ENCODE measurements at places on chromosomes 12 and 14.
A peak's percentile ranks its signal among the peaks of the same experiment; 100 is the strongest.

GRCh38 chr12:62438098-62438692, 28.4 kb upstream of the MON2 start:
- DNase-seq: peak; percentile 39

GRCh38 chr12:19273482-19274330, 144.2 kb downstream of the PLEKHA5 start:
- DNase-seq: peak; percentile 98

DNA sequence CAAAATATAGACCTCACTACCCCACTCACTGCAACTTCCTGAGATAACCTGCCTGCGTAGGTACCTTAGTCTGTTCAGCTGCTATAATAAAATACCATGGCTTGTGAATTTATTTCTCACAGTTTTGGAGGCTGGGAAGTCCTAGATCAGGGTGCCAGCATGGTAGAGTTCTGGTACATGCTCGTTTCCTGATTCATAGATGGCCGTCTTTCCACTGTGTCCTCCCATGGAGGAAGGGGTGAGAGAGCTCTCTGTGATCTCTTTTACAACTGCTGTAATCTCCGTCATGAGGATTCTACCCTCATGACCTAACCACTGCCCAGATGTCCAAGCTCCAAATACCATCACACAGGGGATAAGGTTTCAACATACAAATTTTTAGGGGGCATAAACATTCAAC, 49.7 kb downstream of the KCNA1 start:
- no peak for DNase-seq

DNA sequence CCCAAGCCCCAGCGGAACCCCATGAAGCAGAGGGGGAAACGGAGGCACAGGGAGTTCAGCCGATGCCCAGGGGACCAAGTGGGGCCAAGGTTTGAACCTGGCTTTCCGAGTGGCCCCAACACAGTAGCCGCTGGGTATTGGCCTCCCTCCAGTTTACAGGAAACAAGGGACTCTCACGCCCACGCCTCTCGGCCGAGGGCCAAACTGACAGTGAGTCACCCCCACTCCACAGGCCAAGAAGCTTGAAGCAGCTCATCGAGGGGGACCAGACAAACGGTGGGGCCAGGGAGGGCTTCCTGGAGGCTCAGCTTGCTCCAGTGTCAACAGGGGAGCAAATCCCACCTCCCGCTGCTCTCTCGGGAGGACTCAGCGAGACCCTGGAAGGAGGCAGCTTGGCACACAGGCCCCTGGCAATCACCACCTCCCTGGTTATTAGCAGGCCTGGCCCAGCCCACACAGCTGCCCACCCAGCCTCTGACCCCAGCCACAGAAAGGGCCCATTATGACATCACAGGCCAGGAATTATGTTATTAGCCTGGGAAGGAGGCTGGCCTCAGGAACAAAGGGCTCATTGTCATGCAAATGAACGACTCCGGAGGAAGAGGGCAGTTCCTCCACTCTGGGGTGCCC, 54.6 kb downstream of the NCOR2 start:
- peak; percentile 94 for DNase-seq

- no peak for DNase-seq
These were observed 14.3 kb upstream of the TMEM229B start for GRCh38 chr14:67502867-67503266.

DNA sequence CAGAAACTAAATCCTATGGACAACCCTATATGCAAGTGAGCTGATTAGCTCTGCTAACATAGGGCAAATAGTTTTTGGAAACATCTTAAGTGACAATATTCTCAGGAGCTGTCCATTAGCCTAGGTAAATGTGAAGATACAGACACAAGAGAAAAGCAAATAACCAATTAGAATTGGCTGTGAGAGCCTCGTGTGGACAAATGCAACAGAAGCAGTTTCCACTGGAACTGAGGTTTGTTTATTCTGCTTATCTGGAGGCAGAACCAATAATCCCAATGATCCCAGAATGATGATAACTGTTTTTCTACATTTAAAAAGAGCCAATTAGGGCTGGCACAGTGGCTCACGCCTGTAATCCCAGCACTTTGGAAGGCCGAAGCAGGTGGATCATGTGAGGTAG, 43.2 kb upstream of the YAF2 start:
- no peak for DNase-seq

- DNase-seq: no peak
These were observed 637.0 kb upstream of the TBX3 start for GRCh38 chr12:115320967-115321366.

DNA sequence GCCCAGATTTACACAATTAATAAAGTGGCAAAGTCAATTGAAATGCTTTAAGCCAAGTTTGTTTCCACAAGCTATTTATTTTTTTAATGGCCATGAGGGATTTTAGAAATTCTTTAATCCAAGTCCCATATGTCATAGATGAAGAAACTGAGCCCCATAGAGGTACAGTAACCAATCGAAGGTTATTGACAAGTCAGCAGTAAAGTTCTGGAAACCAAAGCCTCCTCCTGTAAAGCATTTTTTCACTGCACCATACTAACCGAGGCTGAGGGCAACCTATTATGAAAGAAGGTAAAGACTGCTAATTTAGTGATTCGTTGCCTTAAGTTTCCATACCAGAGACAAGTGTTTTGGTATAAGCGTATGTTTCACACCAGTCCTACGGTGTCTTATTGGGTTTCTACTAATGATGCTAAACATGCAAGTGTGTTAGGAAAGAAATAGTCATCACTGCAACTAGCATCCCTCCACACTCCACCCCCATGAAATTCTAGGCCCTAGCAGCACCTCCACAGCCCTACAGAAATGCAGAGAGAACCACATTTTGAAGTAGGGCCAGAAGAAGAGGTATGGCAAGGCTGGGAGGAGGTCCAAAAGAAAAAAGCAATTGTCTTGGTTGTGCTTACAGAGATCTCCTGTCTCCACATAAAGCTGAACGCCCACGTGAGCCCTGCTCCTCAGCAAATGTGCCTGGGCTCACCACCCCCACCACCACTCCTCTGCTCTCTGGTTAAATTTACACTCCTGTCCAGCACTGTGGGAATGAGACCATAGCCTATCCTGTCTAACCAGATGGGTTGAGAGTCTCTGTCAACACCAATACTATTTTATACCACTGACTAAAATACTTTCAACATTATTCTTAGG, 271.1 kb upstream of the G2E3 start:
- DNase-seq: no peak

- DNase-seq: no peak
These were observed 36.0 kb upstream of the GLIPR1 start for GRCh38 chr12:75444429-75445136.

- DNase-seq: no peak
These were observed 49.5 kb upstream of the DLK1 start for GRCh38 chr14:100677152-100677551.

DNA sequence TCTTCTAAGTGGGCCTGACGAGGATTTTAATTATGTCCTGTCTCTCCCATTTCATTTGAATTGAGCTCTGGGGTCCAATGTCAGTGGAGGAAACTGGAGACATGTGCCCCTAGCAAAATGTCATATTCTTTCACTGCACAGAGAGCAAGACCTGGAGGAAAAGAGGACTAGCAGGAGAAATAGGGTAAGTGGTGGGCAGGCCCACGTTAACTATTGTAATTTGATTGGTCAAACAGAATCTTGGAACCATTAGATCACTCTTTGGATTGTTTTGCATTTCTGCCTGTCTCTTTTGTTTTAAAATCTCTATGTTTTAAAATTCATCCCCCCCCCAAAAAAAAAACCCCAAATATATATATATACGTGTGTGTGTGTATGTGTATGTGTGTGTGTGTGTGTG, 113.9 kb upstream of the PELI2 start:
- DNase-seq: no peak

- no peak for DNase-seq
These were observed 1.5 kb upstream of the ZBTB42 start for GRCh38 chr14:104799244-104800014.

DNA sequence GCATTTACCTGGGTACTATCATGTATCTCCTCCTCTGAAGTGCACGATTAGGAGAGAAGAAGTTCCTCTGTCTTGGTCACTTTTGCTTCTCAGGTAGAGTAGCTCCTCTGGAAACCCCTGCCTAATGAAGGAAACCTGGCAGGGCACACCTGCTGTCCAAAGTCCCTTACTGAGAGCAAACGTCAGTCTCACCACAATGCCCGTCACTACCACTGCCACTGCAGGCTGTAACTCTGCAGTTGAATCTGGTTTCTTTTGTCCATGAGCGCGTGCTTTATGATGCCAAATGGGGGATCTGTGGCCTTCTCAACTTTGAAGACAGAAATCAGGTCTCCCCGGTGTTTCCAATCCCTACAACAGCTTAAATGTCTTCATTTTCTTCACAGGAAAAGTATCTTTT, 1068.6 kb downstream of the BCL11B start:
- DNase-seq: no peak

GRCh38 chr12:55733021-55733555, 4.3 kb upstream of the CD63 start:
- DNase-seq: no peak

DNA sequence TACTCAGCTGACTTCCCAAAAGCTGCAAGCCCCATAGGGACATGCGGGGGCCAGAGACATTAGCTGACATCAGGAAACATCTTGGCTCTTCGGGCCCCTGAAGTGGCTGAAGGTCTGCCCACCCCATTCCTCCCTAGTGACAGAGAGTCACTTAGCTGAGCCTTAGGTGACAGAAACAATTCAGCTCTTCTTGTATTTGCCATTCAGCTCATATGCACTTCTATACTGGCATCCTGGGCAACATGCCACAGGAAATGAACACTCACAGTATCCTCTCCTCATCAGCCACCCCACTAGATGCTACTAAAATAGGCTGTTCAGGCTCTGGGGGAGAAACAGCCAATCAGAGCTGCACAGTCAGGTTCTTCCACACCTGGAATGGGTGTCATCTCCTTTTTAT, 3.4 kb downstream of the DCTN2 start:
- DNase-seq: peak; percentile 11

GRCh38 chr14:105192866-105193731, 12.0 kb upstream of the NUDT14 start:
- DNase-seq: no peak

DNA sequence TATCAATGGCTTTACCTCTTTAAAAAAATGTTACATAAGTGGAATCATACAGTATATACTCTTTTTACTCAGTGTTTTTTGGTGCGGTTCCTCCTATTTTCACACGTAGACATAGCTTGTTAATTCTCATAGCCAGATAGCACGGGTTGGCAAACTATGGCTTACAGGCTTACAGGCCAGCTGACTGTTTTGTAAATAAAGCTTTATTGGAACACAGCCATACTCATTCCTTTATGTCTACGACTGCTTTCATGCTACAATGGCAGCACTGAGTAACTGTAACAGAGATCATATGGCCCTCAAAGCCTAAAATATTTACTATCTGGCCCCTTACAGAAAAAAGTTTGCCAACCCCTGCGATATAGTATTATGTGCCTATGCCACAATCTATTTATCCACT, 5.8 kb upstream of the DAAM1 start:
- DNase-seq: no peak

DNA sequence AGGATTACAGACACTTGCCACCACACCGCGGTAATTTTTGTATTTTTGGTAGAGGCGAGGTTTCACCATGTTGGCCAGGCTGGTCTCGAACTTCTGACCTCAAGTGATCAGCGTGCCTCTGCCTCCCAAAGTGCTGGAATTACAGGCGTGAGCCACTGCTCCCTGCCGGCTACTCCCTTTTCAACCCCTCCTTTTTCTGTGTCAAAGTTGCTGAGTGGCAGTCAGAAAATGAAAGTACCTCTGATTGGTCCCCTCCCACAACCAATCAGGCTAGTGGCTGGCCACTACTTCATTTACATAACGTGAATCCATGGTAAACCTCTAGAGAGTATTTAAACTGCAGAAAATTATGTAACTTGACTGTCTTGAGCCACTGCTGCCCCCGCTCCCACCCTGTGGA, 5.9 kb downstream of the RESF1 start:
- no peak for DNase-seq

- DNase-seq: no peak
These were observed 8.1 kb downstream of the TMEM179 start for GRCh38 chr14:104596451-104596918.

GRCh38 chr12:114681116-114681871, 2.7 kb downstream of the TBX3 start:
- DNase-seq: no peak

GRCh38 chr12:27913999-27914614, 58.4 kb downstream of the PTHLH start:
- no peak for DNase-seq

DNA sequence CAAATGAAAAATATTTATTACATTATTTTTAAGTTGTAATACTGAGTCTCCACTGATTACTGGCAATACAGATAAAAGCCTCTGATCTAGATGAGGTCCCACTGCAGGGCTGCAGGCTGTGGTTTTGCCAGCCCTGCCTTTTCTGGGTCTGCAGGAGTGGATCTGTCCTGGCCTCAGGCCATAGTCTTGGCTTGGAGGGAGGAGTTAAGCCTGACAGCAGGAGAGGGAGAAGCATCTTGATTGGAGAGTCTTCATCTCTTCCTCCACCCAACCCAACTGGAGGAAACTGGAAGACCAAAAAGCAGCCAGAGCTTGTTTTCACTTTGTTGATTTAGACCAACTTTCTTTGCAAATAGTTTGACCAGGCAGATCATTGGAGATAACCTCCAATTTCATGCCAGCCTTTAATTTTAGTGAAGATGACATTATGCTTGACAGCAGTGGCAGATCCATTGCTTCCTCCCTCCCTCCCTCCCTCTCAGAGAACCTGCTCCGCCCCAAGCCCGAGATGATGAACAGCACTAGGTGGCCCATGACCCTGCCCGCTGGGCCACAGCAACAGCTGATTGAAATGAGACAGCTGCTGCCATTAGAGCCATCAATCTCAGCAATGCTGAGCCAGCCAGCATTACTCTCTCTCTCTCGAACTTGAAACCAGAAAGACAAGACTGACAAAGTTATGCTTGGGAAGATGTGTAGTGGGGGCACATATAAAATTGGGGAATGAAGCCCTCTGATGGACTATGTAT, 222.4 kb downstream of the GLT1D1 start:
- DNase-seq: no peak

GRCh38 chr12:5913387-5913786, 31.7 kb downstream of the ANO2 start:
- DNase-seq: no peak

GRCh38 chr12:95674163-95674562, 116.4 kb downstream of the NTN4 start:
- DNase-seq: no peak

- no peak for DNase-seq
These were observed 100.5 kb downstream of the LRRC74A start for GRCh38 chr14:76926521-76927251.

- no peak for DNase-seq
These were observed 114.3 kb upstream of the PCED1B start for GRCh38 chr12:46965137-46965536.

GRCh38 chr12:132155771-132156572, 11.7 kb downstream of the NOC4L start:
- no peak for DNase-seq

DNA sequence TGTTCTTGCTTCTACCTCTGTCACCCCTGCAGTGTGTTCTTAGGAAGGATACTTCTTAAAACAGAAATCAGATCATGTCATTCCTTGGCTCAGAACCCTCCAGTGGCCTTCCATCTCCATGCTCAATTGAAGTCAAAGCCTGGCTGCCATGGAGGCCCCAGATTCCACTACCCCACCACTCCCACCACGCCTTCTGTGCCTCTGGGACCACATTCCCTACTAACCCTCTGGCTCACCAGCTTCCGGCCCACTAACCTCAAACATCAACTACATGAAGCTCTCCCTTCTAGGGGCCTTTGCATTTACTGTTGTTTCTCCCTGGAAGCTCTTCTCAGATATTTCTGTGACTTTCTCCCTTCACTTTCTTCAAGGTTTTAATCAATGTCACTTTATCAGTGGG, 76.1 kb upstream of the REP15 start:
- DNase-seq: no peak
